T1000 (cell line): ENCODE measurements at places on chromosomes 16 and 17.

DNA sequence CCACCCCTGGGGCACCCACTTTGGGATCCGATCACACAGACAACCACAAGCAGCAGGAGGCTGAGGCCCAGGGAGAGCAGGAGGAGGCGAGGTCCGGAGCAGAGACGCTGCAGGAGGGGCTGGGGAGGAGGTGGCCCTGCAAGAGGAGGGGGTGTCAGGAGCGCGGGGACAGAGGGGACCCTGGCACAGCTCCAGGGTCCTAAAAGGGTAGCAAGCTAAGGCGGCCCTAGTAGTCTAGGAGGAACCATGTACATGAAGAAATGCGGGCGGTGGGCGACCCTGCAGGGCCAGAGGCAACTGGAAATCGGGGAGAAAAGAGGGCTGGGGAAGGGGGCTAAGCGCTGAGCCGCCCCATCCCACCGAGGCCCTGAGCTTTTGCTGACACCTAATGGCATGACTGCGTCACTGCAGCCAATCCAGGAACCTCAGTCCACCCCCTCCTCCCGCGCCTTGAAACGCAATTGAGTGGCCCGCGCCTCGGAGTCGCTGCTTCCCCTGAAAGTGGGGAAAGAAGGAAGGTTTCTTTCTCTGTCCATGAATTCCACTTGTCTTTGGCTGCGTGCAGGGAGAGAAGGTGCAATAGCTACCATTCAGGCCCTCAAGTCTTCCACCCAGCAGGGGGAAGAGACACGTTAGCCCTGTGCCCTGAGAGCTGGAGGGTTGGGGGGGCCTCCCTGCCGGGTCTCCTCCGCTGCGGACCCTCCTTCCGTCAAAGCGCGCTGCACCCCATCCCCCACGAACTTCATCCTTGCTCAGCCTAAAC is 1.8 kb downstream of the ASGR1 start:
- peak; percentile 43 for DNase-seq

DNA sequence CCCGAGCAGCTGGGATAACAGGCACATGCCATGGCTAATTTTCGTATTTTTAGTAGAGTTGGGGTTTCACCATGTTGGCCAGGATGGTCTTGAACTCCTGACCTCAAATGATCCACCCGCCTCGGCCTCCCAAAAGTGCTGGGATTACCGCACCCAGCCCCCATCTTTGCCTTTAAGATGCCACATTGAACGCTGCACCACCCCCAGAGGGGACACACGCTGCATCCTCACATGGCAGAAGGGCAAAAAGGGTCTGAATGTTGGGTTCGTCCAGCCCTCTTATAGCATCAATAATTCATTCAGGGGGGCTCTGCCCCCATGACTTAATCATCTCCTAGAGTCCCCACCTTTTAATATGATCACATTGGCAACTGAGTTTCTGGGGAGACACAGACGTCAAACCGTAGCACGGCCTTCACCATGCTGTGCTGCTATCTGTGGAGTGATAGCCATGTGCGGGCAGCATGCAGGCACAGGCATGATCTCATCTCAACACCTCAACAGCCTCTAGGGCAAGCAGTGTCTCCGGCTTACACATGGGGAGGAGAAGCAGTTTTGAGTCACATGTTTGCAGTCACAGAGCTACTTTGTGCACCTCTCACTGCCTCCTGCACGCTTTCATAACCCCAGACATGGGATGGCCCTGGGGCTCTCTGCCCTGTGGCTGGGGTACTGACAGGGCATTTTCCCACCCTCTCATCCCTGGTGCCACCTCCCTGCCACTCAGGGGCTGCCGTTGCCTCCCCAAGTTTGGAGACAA is 30.0 kb downstream of the IL21R start:
- peak; percentile 31 for DNase-seq

DNA sequence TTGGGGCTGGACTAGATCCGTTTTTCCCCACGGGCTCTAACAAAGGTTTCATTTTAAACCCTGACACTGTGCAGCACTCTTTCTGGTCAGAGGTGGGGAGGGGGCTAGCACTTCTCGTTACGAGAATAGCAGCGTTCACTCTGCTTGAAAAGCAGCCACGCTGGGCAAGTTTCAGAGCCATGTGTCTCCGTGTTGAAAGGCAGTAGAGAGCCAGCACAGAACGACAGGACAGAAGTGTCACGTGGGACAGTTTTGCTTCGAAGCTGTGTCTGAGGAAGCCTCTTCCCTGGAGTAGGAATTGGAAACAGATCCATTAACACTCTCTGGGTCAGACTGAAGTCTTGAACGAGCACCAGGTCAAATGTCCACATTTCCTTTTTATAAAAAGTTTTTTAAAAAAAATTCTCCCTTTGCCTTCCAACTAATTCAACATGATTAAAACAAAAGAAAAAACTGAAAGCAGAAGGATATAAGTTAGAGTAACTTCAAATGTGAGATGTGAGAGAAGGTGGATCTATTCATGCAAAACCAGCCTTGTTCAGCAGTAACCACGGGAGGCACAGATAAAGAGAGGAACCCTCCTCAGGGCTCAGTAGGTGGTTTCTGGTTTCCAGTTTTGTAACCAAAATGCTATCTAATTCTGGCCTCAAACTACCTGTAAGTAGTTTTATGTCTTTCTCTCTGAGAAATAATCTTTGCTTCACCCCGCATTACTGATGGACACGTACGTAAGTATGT is 65.0 kb downstream of the SMG6 start:
- DNase-seq, result no peak

DNA sequence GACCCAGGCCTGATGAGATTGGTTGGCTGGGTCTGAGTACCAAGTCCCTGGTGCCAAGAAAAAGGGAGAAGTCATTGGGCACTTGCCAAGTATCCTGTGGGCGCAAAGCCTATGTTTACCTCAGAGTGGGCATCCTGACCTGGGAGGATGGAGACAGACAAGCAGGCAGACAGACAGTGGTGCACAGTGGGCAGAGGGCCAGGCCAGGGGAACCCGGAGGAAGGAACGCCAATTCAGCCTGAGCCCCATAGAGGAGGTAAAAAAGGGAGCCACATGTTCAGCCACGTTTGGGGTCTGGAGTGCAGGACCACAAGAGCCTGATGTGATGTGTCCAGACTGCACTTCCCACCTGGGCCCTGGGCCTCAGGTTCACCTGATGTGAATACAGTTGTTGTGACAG is 5.4 kb downstream of the PHKG2 start:
- DNase-seq, result no peak

- DNase-seq, result no peak
Observed at GRCh38 chr16:58417600-58417999, 25.3 kb downstream of the GINS3 start.

GRCh38 chr17:64056269-64057005 is 36.0 kb upstream of the ICAM2 start:
- no peak for DNase-seq

DNA sequence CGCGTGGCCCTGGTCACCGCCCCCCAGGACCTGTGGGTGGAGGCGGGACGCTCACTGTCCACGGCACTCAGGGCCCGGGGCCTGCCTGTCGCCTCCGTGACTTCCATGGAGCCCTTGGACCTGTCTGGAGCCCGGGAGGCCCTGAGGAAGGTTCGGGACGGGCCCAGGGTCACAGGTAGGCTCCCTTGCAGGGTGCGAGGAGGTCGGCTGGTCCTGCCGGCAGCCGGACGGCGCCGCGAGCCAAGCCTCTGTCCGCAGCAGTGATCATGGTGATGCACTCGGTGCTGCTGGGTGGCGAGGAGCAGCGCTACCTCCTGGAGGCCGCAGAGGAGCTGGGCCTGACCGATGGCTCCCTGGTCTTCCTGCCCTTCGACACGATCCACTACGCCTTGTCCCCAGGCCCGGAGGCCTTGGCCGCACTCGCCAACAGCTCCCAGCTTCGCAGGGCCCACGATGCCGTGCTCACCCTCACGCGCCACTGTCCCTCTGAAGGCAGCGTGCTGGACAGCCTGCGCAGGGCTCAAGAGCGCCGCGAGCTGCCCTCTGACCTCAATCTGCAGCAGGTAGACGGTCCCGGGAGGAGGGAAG is 1.3 kb downstream of the GUCY2D start:
- no peak for DNase-seq

- no peak for DNase-seq
Observed at GRCh38 chr17:2027528-2028233, 2.3 kb upstream of the DPH1 start.

GRCh38 chr16:51542981-51543815 is 392.1 kb upstream of the SALL1 start:
- DNase-seq, result no peak

- no peak for DNase-seq
Observed at GRCh38 chr16:2465653-2466415, 5.3 kb upstream of the NTN3 start.

GRCh38 chr17:77282524-77283515 is 142.1 kb downstream of the SEC14L1 start:
- DNase-seq, result no peak

DNA sequence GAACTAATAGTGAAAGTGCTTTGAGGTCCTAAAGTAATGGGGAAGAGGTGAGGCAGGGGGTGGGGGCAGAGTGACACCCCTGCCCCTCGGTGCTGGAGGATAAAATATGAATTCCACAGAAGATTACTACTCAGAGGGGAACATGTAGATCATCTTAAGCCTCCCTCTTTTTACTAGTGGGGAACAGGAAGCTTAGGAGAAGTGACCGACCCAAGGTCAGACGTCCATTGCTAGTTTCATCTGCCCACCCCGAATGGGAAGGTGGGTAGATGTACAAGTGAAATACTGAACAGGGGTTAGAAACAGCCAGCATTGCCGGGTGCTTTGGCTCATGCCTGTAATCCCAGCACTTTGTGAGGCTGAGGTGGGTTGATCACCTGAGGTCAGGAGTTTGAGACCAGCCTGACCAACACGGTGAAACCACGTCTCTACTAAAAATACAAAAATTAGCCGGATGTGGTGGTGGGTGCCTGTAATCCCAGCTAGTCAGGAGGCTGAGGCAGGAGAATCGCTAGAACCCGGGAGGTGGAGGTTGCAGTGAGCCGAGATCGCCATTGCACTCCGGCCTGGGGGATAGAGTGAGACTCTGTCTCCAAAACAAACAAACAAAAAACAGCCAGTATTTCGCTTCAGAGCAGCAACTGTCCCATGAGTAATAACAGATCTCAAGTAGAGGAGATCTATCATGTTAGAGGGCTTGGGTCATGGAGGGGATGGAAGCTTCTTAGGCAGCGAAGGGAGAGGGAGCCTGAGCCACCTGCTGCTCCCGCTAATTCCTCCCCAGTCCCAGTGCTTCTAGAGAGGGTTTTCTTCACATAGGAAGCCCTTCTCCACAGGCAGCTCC is 1.2 kb upstream of the NR1D1 start:
- no peak for DNase-seq

- DNase-seq, result no peak
Observed at GRCh38 chr16:68660359-68660795, 15.3 kb downstream of the CDH3 start.

GRCh38 chr17:66429680-66430079 is 127.3 kb downstream of the PRKCA start:
- DNase-seq, result no peak

GRCh38 chr17:73735245-73735644 is 91.0 kb upstream of the SDK2 start:
- no peak for DNase-seq

- no peak for DNase-seq
Observed at GRCh38 chr17:36542755-36543154, 2.0 kb upstream of the GGNBP2 start.

DNA sequence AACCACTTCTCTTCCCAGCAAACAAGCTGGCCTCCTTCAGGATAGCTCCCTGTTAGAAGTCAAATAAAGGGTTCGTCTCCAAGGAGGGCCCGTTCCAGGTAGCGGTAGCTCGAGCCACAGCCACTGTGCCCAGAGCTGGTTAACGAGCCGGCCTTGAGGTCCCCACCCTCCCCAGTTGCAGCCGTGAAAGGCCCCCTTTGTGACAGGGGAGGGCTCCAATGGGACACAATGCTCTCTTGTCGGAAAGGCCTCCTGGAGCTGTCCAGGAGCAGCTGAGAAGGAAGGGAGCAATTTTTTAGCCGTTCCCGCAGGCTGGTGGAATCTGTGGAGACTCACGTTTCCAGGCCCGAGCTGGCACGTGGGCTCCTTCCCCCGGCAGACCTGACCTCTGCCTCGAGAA is 29.9 kb upstream of the FOXF1 start:
- DNase-seq, result no peak

DNA sequence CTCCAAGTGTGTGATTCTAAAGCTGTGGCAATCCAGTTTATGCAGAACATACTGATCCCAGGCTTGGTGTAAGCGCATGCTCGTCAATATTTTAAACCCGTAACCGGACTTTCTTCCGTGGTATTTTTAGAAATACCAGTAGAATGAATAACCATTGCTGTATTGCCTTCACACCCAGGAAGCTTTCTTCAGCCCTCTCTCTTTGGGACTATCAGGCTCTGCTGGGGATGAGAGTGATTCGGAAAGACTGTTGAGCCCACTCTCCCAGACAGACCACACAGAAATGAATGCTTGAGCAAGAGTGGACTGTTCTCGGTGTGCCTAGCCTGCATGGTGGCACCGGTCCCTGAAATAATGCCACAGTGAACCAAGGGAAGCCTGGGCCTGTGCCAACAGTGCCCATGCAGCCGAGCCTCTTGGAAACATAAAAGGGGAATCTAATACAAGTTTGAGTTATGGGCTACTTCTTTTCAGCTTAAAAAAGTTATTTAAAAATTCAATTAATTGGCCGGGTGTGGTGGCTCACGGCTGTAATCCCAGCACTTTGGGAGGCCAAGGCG is 89.9 kb upstream of the ELAC2 start:
- no peak for DNase-seq

DNA sequence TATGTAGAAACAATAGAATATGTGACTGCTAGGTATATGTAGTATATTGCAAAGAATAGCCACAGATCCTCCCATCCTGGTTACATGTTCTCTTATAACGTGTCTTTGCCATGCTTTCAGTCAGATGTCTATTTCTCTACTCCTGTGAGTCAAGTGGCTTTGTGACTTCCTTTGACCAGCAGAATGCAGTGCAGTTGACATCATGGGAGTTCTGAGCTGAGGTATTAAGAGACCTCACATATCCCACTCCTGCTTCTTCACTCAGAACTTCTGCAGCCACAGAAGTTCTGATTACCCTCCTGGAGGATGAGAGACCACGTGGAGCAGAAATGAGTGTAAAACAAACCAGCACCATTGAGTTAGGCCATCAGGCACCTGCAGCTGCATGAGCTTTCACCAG is 222.5 kb downstream of the PRKCA start:
- no peak for DNase-seq

- no peak for DNase-seq
Observed at GRCh38 chr17:57311281-57312216, 55.2 kb downstream of the MSI2 start.
